ENCODE measurements at places on chromosomes 1 and 21.

- no peak for DNase-seq
Observed at GRCh38 chr1:67517046-67517445, 86.8 kb upstream of the SERBP1 start.

DNA sequence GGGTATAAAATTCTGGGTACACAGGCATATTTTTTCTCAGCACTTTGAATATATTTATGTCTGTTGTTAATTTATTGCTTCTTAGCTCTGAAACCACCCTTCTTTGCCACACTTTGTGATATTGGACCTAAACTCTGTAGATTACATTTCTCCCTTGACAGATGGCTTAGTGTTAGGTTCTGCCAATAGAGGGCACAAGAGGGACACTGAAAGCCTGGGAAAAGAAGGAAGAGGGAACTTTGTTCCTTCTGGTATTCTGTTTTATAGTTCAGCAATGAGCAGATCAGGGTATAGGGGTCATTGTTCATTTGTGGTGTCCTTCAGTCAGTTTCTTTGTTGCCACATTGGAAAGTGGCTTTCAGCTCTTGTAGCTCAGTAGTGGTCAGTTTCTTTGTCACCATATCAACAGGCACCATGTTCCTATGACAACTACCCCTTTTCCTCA, 423.5 kb upstream of the PROX1 start:
- no peak for DNase-seq

GRCh38 chr1:45669379-45669778, 17.0 kb downstream of the GPBP1L1 start:
- no peak for DNase-seq

DNA sequence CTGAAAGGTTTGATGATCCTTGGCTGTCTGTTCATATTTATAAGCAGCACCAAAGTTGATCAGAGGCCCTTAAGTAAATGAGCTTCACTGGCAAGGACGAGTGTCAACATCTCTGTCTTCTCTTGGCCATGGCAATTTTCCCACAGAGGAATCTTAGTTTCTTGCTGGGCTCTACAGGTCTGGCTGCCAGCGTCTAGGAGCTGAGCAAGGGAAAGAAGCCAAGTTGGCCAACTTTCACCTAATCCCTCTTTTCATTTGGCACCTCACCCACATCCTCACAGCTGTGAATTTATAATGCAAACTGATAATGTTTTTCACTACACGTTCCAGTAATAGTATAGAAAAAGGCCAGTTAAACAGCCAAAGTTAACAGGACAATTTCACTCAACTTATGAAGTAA, 99.0 kb upstream of the LBR start:
- DNase-seq, result no peak

DNA sequence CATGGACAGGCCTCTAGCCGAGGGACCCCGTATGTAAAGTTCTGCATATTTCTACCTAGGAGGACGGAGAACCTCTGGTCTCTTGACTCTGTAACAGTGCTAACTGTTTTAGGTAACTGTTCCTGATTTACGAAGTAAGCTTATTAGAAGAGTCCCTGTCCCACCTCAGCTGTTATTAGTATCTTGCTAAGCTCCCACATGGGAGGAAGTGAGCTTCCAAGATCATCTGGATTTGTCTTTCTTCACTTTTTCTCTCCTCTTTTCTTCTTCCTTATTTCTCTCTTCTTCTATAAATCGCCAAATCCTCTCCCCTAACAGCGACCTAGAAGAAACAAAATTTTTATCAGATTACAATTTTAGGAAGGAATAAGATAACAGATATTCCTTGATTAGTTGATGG, 4.4 kb downstream of the CD53 start:
- DNase-seq, result no peak

GRCh38 chr1:21331752-21332478, 41.7 kb upstream of the ECE1 start:
- DNase-seq, result no peak

DNA sequence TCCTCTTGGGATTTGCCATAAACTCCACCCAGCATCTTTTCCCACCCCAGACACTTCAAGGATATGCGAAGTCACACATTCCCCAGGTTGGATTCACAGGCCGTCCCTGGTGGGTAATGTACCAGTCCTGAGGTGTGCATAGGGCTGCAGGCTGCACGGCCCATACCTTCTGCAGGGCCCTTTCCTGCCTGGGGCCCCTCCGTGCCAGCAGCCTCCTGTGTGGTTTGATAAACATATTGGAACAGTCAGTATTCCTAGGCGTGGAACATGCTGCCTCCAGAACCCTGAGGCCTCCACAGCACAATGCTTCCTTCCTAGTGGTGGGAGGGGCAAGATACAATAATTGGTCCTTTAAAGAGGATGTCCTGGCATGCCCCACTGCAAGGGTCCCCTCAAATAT, 26.6 kb downstream of the IL10RB start:
- DNase-seq, result no peak

- no peak for DNase-seq
Observed at GRCh38 chr1:232894436-232894835, 56.0 kb upstream of the NTPCR start.

- DNase-seq, result no peak
Observed at GRCh38 chr1:9481048-9481447, 58.2 kb upstream of the SLC25A33 start.

DNA sequence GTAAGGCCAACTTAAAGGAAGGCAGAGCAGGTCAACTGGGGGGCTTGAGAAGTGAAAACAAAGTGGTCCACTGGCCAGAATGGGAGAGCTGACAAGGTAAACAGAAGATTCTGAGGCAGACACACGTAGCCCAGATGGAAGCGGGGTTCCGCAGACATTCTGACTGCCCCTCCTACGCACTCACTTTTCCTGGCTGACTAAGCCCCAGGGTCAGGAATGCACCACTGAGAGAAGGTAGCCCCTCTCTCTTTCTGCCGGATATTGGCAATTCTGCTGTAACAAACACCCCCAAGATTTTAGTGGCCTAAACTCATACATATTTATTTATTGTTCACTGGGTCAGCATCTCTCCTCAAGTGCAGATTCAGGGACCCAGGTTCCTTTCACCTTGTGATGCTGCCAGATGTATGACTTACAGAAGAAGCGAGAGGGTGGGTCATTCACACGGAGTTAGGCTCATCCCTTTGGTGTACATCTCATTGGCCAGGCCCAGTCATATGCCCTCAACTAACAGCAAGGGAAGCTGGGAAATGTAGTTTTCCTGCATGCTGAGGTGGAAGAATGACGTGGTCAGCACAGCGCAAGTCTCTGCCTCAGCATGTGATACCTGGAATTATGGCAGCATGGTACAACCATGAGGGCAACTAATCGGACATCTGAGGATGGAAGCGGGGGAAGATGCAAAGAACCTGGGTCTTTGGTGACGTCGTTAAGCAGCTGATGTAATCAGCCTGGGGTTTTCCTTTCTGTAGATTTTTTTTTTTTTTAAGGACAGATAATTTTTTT, 43.4 kb upstream of the MRPS6 start:
- DNase-seq, result peak; percentile 68

GRCh38 chr1:23984417-23985186, 4.5 kb upstream of the SRSF10 start:
- DNase-seq, result no peak

DNA sequence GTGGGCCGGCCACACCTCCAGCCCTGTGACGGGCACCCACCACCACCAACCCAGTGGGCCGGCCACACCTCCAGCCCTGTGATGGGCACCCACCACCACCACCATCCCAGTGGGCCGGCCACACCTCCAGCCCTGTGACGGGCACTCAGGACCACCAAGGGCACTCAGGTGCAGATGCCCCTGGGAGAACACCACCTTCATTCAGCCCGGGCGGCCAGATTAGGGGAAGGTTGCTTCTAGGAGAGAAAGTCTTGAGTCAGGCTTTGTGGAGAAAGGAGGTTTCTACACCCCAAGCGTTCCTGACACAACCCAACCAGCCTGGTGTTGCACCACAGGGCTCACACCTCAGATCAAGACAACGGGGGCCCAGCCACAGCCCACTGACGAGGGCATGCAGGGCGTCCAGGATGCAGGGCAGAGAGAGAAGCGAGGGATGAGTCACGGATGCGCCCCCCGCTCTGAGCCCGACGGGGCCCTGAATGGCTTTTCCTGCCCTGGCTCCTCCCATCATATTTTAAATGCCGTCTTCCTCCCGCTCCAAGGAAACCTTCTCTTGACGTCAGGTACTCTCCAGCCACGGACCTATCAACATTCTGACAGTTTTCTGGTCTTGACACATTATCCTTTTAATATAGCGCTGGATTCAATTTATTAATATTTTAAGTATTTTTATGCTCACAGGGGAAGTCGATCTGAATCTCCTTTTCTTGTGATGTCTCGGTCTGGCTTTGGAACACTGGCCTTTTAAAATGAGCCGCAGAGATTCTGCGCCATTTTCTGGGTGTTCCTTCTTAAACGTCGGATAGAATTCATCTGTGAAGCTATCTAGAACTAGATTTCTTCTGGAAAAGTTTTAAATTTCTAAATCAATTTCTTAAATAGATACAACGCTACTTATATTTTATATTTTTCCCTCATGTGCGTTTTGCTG, 631 bp upstream of the SPATC1L start:
- peak; percentile 74 for DNase-seq

DNA sequence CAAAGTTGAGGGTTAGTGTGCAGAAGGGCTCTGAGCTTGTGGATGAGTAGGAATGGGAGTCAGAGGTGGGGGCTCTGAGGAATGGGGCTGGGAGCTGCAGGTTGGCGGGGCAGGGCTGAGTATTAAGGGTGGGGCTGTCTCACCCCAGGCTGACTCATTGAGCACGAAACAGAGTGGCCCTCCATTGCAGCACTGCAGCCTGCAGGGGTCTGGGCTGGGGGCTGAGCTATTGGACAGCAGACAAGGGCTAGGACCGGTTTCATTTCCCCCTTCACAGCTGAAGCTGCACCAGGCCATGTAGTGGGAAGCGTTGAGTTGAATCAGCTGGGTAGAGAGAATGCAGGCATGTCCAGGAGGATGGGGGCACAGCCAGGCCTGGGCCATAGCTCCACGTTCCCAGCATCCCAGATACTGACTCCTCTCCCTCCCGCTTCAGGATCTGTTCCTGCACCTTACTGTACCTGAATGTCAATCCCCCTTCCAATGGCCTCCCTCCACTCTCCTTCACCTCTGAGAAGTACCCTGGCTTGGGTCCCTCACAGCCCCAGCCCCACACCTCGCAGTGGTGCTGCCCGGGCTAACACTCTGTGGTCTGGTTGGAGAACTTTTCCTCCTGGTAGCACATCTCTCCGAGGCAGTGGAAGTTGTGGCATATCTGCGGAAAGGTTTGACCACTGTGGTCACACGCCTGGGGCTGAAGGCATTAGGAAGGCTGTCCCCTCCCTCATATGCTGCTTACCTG, 4.4 kb upstream of the INPP5B start:
- no peak for DNase-seq

DNA sequence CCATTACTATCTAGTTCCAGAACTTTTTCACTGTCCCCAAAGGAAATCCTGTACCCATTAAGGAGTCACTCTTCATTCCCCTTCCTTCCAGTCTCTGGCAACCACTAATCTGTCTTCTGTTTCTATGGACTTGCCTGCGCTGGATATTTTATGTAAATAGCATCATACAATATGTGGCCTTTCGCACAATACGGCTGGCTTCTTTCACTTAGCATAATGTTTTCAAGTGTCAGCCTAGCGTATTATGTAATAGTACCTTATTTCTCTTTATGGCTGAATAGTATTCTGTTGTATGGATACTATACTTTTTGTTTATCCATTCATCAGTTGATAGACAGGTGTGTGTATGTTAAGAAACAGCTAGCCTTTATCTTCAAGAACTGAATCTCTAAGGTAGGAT, 14.3 kb downstream of the ATF3 start:
- no peak for DNase-seq

- DNase-seq, result no peak
Observed at GRCh38 chr1:28457678-28458077, 48.2 kb upstream of the RCC1 start.

DNA sequence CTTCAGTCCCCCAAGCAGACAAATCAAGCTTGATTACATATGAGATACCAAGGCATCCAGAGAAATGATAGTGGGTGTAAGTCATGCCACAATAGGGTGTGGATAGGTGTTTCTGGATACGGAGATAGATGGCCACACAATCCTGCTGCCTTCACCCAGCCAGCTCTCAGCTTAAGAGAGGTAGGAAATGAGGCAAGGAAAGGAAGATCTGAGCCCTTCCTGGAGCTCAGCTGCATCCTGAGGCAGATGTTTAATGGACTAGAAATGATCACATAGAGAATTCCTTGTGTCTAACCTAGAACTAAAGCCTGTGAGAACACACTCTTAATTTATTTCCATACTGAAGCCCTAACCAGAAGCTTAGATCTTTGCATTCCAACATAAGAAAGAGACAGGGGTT, 210.3 kb downstream of the ST6GALNAC3 start:
- no peak for DNase-seq

GRCh38 chr21:26965040-26965906, 1.6 kb downstream of the ADAMTS5 start:
- DNase-seq, result no peak

DNA sequence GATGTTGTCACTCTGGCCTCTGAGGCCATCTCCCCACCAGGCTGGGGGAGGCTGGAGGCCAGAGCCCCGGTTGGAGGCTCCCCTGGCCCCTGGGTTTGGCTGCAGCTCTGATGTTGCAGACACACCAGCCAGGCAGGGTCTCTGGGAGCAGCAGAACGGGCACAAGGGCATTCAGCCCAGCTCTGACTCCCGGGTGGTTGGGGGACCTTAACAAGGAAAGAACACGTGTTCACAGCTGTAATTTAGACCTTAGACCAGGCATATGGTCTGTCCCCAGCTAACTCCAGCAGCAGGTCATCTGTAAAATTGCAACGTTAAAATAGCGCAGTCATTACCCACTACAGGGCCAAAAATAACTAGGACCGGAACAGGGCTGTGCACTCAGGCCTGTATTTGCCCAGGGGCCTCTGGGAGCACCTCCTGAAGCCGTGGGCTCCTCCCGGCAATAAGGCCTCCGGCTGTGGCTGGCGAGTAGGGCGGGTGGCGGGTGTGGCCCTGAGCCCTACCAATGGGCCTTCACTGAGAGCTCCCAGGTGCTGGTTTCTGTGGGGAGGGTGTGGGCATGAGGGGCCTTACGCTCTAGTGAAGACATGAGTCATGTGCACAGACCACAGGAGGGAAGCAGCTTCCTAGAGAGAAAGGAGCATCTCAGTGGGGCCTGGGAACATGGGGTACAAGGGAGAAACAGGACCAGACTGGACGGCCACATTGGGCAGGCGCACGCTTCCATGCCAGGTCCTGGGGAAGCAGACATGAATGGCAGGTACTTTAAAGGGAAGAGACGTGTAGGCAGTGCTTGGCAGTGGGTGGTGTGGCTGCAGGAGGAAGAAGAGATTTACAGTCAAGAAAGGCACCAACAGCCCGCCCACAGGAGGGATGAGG, 6.1 kb downstream of the LDLRAP1 start:
- peak; percentile 80 for DNase-seq

GRCh38 chr1:96075704-96076455, 645.7 kb upstream of the PTBP2 start:
- DNase-seq, result no peak

GRCh38 chr1:171896936-171897703, 55.8 kb downstream of the DNM3 start:
- DNase-seq, result no peak

DNA sequence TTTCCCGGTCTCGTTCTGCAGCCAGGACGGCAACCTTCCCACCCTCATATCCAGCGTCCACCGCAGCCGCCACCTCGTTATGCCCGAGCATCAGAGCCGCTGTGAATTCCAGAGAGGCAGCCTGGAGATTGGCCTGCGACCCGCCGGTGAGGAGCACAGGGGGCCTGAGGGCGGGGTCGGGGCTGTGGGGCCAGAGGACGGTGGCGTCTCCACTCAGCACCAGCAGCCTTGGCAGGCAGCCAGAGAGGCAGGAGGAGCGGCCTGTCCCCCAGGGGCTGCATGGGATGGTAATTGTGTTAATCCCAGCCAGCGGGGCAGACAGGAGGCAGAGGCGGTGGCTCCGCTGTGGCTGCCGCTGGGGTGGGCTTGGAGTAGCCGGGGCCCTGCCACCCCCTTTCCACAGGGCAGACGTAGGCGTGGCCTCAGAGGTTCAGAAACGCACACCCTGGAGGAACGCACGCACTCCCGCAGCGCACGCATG, 12.1 kb downstream of the SAMD11 start:
- no peak for DNase-seq

Data from ascending aorta (tissue), 2 donors.